ENCODE measurements at places on chromosomes 3 and 15.
A peak's percentile ranks its signal among the peaks of the same experiment; 100 is the strongest.

DNA sequence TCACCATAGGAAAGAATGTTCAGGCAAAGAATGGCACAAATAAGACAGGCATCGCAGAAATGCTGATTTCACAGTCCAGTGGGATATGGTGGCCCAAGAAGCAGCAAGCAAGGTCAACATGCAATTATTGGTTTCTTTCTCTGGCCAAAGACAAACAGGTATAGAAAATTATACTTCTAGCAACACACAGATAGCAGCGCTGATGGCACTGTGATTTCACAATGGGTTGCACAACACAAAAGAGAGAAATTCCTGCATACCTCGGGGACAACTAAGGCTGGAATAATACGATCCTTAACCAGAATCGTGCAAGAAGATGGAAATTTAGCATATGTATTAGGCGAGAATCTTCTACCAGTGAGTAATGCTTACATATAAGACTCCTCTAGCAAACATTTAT lies 76.3 kb upstream of the NR2F2 start:
- DNase-seq = no peak

GRCh38 chr3:158160958-158161357 lies 51.1 kb downstream of the RSRC1 start:
- DNase-seq = no peak

GRCh38 chr15:98610991-98611390 lies 37.3 kb upstream of the IGF1R start:
- no peak for DNase-seq

GRCh38 chr3:177196008-177196455 lies 1.2 kb downstream of the TBL1XR1 start:
- DNase-seq = no peak

- DNase-seq = peak; percentile 44
Observed at GRCh38 chr3:170330366-170330765, 27.1 kb upstream of the SKIL start.

DNA sequence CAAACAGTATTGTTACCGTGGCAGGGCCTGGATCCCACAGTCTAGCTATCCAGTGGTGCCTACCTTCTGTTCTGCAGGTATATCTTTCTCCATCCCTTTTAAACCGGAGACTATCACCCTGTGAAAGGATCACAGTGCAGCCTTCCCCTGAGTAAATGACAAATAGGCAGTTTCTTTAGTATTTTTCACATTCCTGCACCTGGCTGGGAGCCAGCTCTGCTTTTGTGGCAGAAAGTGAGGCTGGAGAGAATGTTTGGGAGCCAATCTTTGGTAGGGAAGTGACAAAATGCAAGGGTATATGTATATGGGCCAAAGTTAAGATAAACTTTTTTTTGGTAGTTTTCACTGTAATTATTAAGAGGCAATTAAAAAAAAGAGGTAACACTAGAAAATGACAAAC lies 54.8 kb downstream of the ARHGEF26 start:
- no peak for DNase-seq

DNA sequence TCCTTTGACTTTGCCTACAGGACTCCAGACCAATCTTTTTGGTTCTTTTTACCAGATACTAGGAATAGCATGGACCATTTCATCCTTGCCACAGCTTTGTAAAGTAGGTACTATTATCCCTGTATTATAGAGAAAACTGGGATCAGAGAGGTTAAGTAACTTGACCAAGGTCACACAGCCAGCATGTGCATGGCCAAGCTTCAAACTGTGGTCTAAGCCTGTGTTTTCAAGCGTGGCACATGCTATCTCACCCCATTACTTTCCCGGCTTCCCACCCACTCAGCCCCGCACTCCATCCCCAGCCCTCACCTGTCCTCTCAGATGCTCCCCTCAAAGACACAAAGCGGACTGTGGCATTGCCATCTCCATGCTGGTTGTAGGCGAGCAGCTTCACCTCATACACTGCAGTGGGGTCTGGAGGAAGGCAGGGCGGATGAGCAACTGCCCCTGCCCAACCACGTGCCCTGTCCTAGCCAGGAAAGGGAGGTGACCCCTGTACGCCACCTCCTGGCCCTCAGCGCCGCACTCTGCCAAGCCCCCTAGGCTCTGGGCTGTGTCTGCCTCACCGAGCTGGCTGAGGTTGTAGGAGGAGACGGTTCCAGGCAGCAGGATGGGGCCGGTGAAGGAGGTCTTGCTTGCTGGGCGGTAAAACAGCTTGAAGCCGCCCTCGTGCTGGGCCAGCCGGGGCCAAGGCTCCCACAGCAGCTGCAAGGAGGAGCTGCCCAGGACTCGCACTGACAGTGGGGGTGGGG lies 25.7 kb downstream of the RNU5B-1 start:
- no peak for DNase-seq
